ENCODE measurements at places on chromosomes 2 and 18. TPM values are rescaled to one million over a fixed set of nuclear protein-coding genes. Genes with fewer than 3 reads are reported as not detected.

DNA sequence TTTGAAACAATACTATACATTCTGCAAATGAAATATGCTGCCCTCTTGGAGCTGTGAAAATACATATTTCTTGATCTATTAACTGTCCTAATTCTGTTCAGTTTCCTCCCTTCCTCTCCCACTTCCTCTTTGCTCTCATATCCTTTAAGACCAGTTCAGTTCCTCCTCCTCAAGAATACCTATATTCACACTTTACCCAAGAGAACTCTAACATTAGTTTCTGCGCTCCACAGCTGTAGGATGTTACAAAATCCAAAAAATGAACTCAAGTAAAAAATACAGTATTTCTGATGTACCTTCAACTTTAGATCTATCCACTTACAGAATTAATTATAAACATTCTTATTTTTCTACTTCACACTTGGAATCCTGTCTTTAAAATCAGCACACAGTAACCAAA is 5.4 kb downstream of the ITSN2 start:
- DNase-seq, result no peak

DNA sequence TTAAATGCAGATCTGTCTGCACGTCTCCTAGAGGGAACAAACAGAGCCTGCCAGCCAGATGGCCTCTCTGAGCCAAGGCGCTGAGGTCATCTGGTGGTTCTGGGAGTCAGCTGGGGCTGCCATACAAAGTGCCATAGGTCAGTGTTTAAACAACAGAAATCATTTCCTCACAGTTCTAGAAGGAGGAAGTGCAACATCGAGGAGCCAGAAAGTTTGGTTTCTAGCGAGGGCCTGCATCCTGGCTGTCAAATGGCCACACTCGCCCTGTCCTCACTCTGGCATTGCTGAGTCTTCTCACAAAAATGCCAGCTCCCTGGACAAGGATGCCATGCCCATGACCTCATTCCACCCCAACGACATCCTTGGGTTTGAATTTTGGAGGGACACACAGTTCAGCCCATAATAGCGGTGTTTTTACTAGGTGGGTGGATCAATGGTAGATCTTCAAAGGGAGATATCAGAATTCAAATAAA is 59.6 kb downstream of the MYT1L start:
- DNase-seq, result peak; percentile 60

- DNase-seq, result peak; percentile 72
Observed at GRCh38 chr2:147910990-147911473, 66.2 kb downstream of the ACVR2A start.

DNA sequence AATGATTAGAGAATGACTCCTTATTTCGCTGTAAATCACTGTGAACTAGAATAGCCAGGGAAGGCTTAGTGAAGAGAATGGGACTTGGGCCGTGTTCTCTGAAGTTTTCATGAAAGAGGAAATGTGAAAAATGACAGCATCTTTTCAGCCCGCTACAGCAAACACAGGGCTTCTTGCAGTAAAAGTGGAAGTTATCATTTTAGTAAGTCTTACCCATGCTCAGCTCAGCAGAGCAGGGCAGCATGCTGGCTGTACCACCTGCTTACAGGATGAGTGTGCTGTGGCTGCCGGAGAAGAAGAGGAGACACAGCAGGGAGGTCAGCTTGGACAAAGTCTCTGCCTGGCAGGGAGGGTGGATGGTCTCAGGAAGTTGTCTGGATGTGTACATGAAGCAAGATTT is 300.7 kb upstream of the DLGAP1 start:
- DNase-seq, result no peak

GRCh38 chr2:169069341-169069740 is at the start of gene DHRS9:
Gene DHRS9, plus strand, starts transcription at chr2:169069563. Its CDS starts 12,019 bp downstream, at chr2:169081582.
- no peak for DNase-seq

- no peak for DNase-seq
Observed at GRCh38 chr2:162433491-162433890, 89.6 kb downstream of the GCA start.

DNA sequence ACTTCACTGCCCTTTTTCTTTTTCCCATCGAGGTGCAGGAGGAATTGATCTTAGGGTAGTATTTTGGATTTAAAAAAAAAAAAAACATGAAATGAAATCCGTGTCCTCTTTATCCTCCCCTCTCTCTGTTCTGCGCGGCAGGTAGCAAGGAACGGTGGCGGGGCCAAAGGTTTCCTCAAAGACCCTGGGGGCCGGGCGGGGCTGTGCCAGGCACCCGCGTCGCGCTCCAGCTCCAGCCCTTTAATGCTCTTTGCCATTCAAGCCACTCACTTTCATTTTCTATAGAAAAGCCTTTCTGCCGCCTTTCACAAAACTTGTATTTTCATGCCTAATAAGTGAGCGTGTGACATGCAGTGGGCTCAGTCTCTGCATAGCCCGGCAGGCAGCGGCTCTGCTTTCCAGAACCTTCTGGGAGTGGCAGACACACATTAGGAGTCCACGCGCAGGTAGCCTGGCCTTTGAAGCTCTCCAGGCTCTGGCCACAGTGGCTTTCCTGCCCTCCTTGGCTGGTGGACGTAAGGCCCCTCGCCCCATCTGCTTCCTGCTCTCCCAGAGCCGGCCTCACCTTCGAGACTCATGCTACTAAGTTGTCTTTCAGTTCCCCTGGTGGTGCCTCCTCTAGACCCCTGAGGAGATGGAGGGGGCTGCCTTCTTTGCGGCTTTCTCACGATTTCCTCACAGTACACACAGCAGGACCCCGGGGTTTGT is 41.7 kb downstream of the AGAP1 start:
- no peak for DNase-seq

DNA sequence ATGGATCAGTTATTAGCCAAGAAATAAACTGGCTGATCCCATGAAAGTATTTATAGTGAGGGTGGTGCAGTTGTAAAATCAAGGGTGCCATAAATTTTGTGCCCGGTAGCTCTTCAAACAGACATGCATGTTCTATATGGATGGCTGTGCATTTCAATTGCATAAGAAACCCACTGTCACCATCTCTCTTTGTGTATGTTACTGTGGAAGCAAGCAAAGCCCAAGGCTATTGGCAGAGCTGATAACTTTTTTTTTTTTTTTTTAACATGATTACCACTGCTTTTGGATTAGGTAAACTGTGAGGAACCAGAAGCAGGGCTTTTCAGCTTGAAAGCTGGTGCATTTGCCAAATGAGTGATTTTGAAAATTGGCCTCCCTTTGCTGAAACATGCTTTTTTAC is 332.6 kb downstream of the SOX11 start:
- no peak for DNase-seq

- DNase-seq, result no peak
Observed at GRCh38 chr18:72869226-72870185, 1.7 kb upstream of the NETO1 start.

DNA sequence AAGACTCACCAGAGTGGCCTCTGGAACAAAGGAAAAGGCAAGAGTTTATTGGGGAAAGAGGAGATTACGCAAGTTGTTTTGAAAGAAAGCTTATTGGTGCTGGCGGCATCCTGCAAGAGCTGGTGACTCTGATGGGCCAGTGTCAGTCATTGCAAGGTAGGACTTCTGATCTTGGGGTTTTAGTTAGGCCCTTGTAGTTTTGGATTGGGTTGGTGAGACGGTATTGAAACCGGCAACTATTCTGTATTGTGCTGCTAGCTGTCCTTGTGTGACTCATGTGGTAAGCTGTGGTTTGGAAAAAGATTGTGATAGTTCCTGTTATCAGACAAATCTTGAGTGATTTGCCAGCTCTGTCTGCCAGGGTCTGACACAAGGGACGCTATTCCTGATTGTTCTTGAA is 159.1 kb upstream of the PIEZO2 start:
- no peak for DNase-seq

GRCh38 chr2:60091894-60092293 is 461.6 kb downstream of the BCL11A start:
- DNase-seq, result no peak

GRCh38 chr18:39909706-39910105 is 2045.3 kb upstream of the PIK3C3 start:
- no peak for DNase-seq

DNA sequence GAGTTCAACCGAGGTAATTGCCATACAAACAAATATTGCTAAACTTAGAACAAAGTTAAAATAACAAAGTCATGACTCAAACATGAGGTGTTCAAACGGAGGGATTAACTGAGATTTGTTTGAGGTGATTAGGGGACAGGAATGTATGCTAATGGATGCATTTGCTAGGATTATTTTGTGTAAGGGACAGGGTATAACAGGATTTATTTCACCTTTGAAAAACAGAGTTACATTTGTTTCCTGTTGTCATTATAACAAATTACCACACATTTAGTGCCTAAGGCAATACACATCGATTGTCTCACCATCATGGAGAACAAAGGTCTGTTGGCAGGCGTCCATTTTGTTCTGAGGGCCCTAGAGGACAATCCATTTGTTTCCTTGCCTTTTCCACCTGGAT is 304.3 kb upstream of the CNTNAP5 start:
- DNase-seq, result no peak

DNA sequence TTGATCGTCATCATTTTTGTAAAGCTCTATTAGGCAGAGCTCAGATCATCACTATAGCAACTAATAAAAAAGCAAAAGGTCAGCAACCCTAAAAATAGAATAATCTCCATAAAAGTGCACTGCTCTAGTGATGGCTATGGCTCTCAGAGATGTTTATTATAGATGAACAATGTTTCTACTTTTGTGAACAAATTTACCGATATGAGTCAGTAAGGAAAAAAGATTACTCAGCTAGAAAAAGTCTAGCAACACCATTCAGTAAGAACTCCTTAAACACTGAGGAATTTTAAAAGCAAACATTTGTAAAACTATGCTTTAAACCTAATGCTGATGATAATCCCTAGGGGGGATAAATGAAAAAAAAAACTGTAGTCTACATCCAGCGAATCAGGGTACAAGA is 69.6 kb downstream of the ACVR1C start:
- DNase-seq, result no peak

GRCh38 chr2:201433394-201433995 is 17.8 kb downstream of the TRAK2 start:
- no peak for DNase-seq

DNA sequence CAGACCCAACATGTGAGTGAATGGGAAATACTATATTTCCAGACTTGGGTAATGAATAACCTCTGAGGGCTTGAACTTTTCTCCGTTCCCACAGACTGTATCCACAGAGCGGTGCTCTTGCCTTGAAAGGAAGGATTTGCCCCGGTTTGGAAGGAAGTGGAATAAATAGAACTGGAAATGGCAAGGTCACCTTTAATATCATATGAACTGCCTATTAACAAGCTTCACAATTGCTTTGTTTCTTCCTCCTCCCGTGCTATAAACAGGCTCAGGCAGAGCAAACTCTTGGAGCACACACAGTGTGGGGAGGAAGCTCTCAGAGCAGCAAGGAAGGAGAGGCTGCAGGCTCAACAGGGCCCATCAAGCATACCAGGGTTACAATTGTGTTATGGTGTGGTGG is 28.5 kb upstream of the DARS1 start:
- DNase-seq, result peak; percentile 20

GRCh38 chr2:23679044-23679443 is 247.9 kb downstream of the ATAD2B start:
- no peak for DNase-seq

DNA sequence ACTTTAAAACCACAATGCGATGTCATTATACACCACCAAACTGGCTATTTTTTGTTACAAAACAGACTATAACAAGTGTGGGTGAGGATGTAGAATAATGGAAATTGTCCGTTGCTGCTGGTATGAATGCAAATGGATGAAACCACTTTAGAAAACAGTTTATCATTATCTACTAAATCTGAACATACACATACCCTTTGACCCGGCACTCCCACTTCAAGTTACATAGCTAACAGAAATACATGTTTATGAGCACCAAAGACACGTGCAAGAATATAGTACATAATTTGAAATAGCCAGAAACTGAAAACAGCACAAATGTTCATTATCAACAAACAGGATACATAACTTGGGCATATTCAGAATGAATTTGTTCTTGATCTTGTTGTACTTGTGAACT is 206.4 kb upstream of the CHAC2 start:
- DNase-seq, result no peak

DNA sequence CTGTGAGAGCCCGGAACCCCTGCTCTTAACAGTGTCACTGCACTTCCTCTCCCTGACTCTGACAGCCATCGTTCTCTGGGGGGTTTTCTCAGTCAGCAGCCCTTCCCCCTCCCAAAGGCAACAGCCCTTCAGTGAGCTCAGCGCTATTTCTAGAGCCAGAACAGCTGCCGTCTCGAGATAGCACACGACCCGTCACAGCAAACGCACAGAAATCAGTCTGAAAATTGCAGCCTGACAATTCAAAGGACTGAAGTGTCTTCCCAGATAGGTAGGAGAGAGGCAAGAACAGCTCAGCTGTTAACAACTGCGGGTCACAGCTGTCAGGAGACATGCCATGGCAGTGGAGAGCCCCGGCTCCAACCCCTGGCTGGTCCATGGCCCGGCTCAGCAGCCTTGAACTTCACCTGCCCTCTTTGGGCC is 45.4 kb downstream of the ST8SIA5 start:
- DNase-seq, result no peak

DNA sequence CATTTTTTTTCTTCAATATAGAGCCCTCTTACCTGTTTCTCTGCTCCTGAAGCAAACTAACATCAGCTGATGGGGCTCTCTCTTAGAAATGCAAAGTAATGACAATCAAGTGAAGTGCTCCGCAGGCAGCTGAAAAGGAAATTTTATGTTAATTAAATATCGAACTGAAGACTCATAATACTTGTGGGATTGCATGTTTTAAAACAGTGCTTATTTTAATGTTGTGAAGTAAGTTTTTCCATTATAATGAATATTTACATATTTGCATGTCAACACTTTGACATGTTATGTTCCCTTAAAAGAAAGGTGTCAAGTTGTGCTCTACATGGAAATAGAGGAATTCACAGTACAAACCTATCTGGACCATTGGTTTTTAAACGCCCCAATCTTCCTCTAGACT is 97.1 kb downstream of the EML6 start:
- DNase-seq, result no peak

- no peak for DNase-seq
Observed at GRCh38 chr2:225457482-225457881, 58.0 kb downstream of the NYAP2 start.

GRCh38 chr18:78878335-78878734 is 101.3 kb upstream of the SALL3 start:
- DNase-seq, result no peak

DNA sequence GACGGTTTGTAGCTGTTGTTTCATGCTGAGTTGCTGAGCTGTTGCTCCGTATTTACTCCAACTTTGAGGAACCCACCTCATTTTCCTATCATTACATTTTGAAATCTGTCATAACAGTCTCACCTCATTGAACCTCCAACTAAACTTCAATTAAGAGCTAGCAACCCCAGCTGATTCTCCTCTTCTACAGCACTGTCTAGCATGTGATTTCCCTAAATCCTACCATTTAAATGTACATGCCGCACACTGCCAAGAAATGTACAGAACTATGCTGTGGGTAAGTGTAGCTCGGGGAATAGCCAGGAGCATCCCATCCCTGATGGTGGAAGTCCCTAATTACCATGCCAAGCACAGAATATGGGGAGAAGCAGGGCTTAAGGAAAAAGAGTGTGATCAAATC is 299.9 kb downstream of the AFF3 start:
- no peak for DNase-seq

MPV17 gene
- total RNA-seq, result 43.0 TPM

C2orf74 gene
- total RNA-seq, result 2.8 TPM

NGEF gene
- 0.14 TPM for total RNA-seq

LHCGR gene
- total RNA-seq, result not detected

REEP1 gene
- total RNA-seq, result 0.26 TPM

DAW1 gene
- 16.6 TPM for total RNA-seq

OTOS gene
- total RNA-seq, result not detected

Measured in pulmonary artery endothelial cell (primary cell).